ENCODE measurements at places on chromosomes 7 and 10.

DNA sequence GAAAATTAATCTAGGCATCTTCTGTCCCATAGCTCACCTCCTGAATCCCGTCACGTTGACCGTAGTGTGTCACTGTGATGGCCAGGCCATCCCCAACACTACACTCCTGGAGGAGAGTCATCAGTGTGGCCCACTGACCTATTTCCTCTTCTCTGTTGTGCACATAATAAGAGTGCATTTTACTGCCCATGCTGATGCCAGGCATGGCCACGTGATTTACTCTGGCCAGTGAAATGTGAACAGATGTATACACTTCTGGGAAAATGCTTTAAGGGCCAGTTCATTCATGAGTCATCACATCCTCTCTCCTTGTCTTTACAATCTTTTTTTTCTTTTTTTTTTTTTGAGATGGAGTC is 101.9 kb upstream of the PIP4K2A start:
- no peak for DNase-seq

- no peak for DNase-seq
Measured at GRCh38 chr10:127236266-127236665, 39.9 kb upstream of the INSYN2A start.

DNA sequence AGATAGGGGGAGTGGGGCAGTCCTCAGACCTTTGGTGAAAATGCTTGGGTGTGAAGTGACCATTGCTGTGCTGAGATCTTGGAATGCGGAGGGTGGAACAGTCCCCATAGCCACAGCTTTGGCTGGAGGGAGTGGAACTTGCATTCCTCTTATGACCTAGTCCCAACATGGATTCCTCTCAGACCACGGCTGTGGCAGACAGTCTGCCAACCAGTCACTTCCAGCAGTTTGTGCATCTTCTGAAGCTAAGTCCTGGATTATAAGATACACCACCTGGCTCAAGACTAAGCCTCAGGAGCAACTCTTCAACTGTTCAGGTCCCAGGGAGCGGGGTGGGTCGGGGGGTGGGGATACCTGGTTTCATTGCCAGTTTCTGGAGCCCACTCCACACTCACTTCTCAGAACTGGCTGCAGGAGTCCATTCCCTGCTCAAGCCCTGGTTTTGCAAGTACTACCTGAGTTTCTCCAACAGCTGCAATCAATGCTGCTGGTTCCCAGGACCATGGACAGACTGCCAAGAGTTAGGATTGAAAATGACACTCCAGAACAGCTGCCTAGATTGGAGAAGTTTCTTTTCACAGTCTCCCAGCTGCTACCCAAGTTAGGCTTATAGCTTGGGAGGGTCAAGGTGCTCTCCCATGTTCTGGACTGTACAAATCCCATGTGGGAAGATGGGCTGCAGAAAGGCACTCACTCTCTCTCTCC is 29.1 kb upstream of the DGKB start:
- DNase-seq: no peak

- DNase-seq: peak; percentile 73
Measured at GRCh38 chr7:150404805-150405583, 25.9 kb downstream of the ZNF775 start.

GRCh38 chr7:135448753-135449152 is 61.1 kb downstream of the CNOT4 start:
- no peak for DNase-seq

- DNase-seq: no peak
Measured at GRCh38 chr7:152000191-152000590, 25.3 kb upstream of the GALNT11 start.

GRCh38 chr10:93386631-93387369 is 95.3 kb downstream of the MYOF start:
- DNase-seq: no peak

DNA sequence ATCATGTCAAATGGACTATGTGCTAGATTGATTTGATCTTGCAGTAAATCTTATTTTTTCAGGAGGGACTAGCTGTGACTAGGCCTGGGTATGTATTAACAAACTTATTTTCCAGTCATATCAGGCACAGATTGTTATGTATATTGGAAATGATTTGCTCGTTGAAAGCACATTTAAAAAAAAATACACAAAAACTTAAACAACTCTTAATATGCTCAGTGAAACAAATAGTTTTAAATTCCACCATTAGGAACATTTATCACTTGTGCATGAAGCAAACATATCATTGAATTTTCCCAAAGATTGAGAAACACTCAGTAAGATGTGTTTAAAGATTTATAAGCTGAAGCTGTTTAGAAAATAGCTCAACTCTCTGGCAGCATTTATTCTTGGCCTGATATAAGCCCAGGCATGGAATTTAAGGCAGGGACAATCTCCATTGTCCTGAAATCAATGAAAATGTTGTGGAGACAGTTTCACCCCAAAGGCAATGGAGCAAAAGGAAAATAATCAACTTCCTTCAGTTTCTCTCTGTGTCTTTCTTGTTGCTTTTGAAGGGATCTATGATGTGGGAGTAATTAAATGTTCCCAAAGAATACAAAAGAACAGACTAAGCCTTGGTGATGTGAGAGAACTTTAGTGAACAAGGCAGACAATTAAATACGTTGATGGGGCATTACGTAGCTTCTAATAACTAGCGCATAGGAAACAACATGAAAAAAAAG is 250.3 kb downstream of the GPR37 start:
- DNase-seq: no peak

- no peak for DNase-seq
Measured at GRCh38 chr10:77320971-77321471, 316.6 kb downstream of the KCNMA1 start.

- DNase-seq: no peak
Measured at GRCh38 chr10:21184216-21184615, 287.1 kb upstream of the NEBL start.

- no peak for DNase-seq
Measured at GRCh38 chr10:128727114-128727513, 600.9 kb upstream of the MKI67 start.

GRCh38 chr7:158507917-158508316 is 79.7 kb downstream of the PTPRN2 start:
- no peak for DNase-seq

DNA sequence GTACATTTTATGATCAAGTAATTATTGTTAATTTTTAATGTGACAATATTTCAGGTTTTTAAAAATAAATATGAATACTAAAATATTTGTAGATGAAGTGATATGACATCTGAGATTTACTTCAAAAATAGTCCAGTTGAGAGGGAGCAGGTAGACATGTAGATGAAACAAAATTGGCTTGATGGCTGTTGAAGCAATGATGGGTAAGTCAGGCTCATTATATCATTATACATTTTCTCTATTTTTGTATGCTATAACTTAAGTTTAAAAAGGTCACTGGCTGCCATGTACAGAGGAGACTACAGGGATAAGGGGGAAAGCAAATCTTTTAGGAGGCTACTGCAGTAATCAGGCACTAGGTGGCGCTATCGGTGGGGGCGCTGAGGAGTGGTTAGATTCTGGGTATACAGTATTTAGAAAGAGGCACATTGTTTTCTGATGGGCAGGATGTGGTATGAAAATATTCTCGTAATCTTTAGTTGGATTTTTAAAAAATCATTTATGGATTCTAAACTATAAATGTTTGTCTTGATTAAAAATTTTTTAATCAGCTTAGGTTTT is 189.8 kb upstream of the IMMP2L start:
- peak; percentile 19 for DNase-seq

DNA sequence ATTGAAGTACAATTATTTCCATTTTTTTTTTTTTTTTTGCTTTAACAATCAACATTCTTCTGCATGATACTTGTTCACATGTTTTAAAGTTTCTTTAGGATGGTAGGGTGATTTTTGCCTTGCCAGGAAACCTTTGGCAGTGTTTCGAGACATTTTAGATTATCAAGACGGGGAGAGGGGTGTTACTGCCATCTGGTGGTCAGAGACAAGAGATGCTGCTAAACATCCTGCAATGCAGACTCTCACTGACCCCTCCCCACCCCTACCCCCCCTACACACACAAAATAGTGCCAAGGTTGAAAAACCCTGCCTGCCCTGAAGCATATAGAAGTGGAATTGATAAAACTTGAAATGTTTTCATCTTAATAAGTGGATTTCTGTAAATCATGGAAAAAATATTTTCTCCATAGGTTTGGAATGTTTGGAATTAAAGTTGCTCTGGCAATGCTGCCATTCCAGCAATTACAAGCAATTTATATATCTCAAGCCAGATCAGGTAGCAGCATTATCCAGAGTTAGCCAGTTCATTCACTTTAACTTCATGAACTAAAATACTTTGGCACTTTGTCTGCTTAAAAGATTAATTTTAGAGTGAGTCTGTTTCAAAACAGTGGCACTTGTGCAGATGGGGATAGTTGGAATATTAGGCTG is 62.1 kb downstream of the SDHAF3 start:
- DNase-seq: no peak

DNA sequence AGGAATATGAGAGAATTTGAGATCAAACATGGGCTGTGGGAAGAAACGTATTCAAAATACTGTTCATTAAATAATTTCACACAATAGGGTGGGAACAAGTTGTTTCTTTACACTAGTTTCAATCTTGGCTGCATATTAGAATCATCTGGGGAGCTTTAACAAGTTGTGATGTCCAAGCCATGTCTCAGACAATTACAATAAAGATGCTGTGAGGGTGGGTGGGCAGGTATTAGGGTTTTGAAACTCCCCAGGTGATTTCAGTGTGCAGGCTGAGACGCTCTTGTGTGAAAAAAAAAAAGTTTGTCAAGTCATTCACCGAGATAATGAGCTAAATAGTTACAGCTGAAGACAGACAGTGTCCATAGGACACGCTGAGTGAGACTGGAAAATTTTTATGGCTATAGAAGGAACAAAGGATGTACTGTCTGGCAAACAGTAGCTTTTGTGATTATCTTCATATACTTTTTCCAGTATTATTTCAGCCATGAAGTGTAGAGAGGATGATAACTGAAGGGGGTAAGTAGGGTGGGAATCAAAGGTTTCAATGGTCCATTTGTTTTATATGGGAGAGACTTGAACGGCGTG is 12.6 kb upstream of the LAMB4 start:
- DNase-seq: no peak

DNA sequence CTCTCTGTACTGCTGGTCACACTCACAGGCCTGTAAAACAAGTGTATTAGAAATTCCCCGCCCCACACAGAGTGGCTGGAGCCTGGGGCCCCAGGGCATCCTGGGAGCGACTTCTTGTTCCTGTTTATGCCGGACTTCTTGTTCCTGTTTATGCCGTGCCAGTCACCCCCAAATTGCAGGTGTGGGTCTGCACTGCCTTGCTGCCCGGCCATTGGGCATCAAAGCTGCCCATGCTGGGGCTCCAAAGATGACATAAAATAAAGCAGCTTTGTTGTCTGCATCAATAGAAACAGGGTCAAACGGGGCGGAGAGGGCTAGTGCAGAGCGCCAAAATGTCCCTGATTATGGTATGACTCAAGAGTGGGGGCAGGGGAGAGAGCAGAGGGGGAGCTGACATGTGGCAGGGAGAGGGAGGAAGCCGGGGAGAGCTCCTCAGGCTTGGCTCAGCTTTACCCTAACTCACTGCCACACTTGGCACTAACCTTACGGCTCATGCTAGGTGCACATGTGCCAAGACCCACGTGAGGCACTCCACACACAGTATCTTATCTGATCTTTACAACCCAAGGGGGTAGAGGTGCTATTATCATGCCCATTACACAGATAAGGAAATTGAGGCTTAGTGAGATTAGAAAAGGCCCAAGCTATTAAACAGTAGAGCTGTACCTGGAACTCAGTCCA is 98.4 kb downstream of the PIP4K2A start:
- DNase-seq: no peak

DNA sequence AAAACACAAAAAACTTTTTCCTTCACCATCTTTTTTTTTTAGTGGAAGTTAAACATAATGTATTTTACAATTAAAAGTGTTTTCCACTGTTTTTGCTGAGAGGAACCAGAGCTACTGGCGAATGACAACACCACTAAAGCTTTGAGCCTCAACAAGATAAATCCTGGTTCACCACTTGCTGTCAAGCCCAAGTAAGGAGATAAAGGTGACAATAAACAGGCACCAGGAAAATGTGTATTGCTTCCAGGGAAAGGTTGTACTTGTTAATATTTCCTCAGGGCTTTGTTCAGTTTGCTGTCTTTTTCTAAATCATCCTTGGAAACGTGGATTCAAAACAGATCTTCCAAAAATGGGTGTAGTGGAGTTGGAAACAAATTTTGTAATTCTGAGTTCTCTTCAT is 109.9 kb upstream of the ANKRD30A start:
- no peak for DNase-seq

DNA sequence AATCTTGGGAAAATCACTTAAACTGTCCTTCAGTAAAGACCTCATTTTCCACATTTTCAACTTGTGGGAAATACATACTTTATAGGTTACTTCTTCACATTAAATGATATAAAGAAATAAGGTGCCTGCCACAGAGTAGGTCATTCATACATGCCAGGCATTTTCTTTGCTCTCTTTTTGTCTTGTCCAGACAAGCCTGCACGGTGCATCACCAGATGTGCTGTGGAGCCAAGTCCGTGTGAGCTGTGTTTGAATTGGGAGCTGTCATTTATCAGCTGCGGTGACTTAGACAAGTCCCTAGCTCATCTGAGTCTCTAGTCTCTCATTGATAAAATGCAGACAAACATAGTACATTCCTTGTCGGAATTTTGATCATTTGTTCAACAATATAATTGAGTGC is 432.9 kb downstream of the SORCS3 start:
- DNase-seq: no peak

DNA sequence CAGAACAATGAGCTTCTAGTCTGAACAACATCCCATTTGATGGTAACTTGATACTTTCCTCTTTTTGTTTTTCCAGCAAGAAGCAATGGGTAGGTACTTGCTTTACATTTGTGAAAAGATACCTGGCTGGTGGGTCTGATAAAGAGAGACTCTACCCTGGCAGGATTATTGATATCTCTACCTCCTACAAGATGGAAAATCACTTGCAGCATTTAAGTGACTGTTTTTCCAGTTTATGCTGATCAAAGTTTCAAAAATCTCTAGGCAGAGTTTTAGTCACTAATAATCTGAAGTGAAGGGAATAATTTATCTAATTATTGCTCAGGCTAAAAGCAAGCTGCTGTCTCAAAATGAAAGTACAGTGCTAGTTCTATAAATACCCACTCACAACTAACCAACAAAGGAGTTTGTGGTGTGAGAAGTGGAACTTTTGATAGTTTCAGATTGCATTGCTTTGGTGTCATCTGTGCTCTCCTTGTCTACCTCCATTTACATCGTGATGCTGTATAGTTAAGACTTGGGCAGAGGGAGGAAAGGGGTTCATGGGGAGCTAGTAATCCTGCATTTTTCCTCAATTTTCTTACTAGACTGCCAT is 86.0 kb upstream of the ANKRD1 start:
- no peak for DNase-seq

DNA sequence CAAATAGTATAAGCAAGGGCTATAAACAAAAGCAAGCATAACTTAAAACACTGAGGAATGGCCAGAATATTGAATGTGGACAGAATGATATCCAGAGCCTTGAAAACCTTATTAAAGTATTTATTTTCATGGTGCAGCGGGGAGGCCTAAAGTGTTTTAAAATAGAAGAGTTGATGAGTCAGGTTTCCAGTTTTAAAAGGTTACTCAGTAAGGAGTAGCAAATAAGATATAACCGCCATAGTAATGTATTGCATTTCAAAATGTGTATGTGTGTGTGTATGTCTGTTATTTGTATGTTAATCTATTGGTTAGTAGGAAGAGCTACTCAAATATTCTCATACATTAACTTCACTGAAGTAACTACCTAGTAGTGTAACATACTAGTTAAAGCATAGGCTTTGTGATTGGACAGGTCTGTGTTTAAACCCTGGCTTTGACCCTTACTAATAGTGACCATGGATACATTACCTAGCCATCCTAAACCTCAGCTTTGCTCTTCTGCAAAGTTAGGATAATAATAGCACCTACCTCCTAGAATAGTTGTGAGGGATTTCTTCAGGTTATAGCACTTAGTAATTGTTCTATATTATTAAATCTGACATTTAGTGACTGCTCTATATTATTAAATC is 16.9 kb downstream of the CUTC start:
- no peak for DNase-seq

All from stimulated activated CD8-positive, alpha-beta memory T cell treated with anti-CD3 and anti-CD28 coated beads, Interleukin-15, amount 100 ng/mL, for 48 hours (primary cell).